ENCODE measurements at places on chromosomes 5 and 9.
A peak's percentile ranks its signal among the peaks of the same experiment; 100 is the strongest.

DNA sequence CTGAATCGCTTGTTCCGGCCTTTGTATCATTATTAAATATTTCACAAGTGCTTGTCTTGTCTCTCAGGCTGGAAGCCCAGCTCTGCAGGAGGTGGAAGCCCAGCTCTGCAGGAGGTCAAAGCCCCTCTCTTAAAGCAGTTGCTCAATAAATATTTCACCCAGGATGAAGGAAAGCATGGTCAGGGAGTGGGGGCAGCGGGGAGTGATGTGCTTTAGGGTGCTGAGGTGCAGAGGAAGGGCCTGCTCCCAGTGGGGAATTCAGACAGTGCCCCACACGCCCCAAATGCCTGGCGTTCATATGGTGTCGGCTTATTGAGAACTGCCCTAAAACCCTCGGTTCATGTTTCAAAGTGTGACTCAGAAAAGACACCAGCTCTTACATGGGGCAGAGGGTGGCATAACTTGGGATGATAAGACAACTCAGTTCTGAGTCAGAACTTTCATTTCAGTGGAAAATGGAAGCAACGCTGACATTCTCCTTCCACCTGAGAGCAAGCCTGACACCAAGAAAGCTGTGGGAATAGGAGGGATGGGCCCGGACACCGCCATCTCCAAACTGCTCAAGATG lies 114.3 kb upstream of the DAP start:
- no peak for DNase-seq

- peak; percentile 93 for DNase-seq
Observed at GRCh38 chr5:141521244-141521781, 32.4 kb downstream of the PCDHGC5 start.

GRCh38 chr5:72654231-72654630 lies 147.0 kb upstream of the ZNF366 start:
- DNase-seq, result no peak

DNA sequence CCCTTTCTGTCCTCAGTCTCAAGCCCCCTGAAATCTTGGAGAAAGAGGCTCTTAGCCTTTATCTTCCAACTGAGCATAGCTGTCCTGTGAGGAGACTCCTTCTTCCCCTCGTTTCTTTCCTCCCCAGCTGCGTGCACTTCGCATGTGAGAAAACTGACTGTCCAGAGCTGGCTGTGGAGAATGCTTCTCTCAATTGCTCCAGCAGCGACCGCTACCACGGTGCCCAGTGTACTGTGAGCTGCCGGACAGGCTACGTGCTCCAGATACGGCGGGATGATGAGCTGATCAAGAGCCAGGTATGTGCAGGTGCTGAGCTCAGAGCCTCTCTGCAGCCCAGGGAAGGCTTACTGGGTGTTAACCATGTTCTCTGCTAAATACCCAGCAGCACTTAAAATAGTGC lies 190.8 kb downstream of the PAPPA start:
- no peak for DNase-seq

GRCh38 chr5:169260896-169261569 lies 39.9 kb downstream of the SLIT3 start:
- DNase-seq, result no peak
